ENCODE measurements at places on chromosomes 2 and 18.

- no peak for DNase-seq
Measured at GRCh38 chr2:188893972-188894371, 80.2 kb upstream of the COL3A1 start.

- no peak for DNase-seq
Measured at GRCh38 chr2:144414324-144414845, 105.5 kb downstream of the ZEB2 start.

- DNase-seq, result no peak
Measured at GRCh38 chr2:62116983-62117382, 78.9 kb upstream of the B3GNT2 start.

DNA sequence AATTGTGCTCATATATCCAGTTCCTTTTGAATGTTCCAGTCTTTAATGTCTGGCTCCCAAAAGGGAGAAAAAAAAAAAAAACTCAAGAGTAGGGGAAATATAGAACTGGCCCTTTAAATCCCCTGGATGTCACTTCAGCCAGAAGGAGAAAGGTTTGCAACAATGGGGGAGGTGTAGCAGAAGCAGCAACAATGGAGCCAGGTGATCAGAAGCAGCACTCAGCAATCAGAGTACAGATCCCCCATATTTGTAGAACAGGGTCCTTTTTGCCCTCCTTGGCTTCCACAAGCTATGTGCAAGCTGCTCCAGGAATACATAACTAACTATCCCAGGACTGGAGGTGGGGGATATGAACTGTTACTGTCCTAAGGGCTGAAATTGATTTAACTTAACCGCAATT lies 25.8 kb upstream of the ZNF397 start:
- DNase-seq, result no peak

DNA sequence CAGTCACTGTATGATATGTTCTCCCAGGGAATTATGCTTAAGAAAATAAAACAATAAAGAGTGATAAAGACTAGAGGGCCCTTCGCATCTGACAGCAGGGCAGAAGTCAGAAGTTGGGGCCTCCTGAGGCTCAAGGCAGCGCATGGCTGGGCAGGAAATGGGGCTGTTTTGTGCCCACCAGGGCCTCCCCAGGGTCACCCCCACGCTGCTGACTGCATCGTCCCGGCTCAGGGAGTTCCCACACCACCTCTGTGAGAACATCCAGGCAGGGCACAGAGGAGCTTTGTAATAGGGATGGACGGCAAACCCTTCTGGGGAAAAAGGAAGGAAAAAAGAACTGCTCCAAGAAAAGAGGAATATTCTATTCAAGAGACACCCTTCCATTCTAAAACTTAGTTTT lies 41.2 kb downstream of the PAX3 start:
- no peak for DNase-seq

GRCh38 chr18:8439055-8439454 lies 170.2 kb upstream of the RAB12 start:
- no peak for DNase-seq

DNA sequence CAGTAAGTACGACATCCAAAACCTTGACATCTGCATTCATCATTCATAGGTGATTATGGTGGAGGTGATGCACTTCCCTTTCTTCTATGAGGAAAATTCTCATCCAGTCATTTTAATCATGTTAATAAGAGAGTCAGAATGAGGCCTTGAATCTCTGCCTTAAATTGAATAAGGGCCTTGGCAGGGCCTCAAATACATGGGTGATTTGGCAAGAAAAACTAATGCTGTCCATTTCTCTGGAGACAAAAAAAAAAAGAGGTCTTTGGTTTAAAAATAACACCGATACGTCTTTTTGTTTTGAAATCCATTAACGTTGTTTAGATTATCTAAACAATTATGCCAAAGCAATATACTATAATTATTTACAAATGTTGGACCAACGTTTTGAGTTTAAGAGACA lies 8.1 kb downstream of the COLEC12 start:
- DNase-seq, result no peak

DNA sequence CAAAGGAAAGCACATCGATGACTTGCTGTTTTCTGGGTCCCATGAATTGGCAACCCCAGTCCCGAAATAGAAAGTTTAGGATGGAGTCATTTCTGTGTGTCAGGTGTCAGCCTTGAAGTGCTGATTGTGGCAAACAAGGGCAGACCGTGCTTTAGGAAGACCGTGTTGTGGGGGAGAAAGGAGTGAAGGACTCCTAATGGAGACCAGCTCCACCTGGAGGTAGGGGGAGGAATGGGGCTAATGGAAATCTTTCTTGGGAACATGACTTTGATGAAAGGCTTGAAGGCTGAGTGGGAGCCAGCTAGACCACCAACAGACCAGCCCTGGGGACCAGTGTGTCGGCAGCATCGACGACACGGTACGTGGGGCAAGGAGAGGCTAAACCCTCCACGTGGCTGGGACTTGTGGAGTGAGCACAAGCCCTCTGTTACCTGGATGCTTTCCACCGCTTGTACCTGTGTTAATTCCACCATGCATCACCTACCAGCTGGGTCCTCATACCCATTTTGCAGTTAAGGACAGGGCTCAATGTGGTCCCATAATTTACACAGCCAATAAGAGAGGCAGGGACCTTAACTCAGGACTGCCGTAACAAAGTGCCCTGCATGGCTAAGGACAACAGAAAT lies 104.2 kb downstream of the SH3BP4 start:
- DNase-seq, result no peak

GRCh38 chr2:36701391-36701795 lies 4.9 kb downstream of the VIT start:
- DNase-seq, result no peak

- no peak for DNase-seq
Measured at GRCh38 chr2:72143441-72144273, 4.0 kb downstream of the CYP26B1 start.

- no peak for DNase-seq
Measured at GRCh38 chr2:201500534-201500933, 49.0 kb downstream of the STRADB start.

DNA sequence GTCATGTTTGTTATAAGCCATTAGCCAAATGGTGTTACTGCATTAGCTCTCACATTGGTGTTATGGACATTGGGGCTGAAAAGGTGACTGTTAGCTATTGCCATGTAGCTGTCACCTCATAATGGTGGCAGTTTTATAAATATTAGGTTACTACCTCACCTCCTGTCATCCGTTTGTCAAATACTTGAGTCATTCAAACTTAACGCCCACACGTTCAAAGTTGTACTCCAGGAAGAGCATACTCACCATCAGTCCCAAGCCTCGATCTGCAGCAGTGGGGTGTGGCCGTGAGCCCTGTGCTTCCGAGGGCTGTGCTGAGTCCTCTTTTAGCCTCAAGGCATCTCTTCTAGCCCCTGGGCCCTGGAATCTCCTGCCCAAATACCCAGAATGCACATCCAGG lies 87.3 kb downstream of the PDK1 start:
- DNase-seq, result no peak

- DNase-seq, result no peak
Measured at GRCh38 chr18:23645568-23646175, 17.0 kb downstream of the ANKRD29 start.

GRCh38 chr2:105090091-105090490 lies 52.2 kb downstream of the MRPS9 start:
- no peak for DNase-seq

- no peak for DNase-seq
Measured at GRCh38 chr2:119206201-119206600, 17.4 kb upstream of the STEAP3 start.

- no peak for DNase-seq
Measured at GRCh38 chr2:240623531-240624010, 1.7 kb upstream of the GPR35 start.

- no peak for DNase-seq
Measured at GRCh38 chr2:237715459-237715947, 83.1 kb upstream of the RBM44 start.

DNA sequence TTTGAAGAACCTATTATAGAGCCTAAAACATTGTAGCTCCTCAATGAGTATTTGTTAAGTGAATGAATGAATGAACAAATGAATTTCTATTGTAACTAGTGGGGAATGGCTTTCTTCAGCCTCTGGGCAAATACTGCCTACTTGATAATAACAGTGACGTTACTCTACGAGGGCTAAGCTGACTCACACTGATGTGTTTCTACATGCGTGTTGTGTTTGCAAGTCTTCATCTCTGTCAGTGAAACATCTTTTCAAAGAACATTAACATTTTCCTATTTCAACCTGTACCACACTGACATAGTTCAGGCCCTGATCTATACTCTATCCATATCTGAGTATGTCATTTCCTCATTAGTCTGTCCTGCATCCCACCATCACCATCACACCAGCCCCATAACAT lies 319.9 kb upstream of the ACVR2A start:
- DNase-seq, result no peak

GRCh38 chr2:237149425-237149824 lies 63.7 kb downstream of the COPS8 start:
- no peak for DNase-seq

DNA sequence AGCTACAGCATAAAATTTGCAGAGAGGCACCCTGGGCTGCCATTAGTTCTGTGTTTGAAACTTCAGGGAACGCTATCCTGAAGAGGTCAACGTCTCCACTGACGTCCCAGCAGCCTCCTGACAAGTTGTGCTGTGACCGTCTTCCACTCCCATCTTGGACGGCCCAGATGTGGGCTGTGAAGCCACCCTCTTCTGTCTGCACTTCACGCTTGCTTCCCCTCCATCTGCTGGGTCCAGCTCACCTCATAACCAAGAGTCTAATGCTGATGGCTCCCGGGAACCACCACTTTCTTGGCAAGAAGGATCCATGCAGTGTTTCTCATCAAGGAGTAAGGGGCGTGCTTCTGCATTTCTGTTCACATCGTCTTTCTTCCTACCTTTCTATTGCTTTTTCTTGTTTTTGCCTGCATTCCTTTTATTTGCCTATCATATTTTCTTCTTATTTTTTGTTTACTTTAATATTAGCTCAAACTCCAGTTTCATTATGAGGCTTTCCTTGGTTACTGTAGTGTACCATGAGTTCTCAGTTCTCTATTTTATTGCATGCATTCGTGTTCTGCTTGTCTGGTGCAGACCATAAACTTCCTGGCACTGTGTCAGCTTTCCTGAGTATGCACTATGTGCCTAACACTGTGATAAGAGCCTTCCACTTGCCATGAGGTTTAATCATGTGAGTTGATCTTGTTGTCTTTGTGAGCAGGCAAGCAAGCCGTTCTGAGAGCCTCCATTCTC lies 631.8 kb upstream of the RAB6C start:
- DNase-seq, result no peak

- no peak for DNase-seq
Measured at GRCh38 chr2:42430188-42430587, 63.6 kb downstream of the KCNG3 start.

GRCh38 chr2:148730085-148730484 lies 85.5 kb downstream of the EPC2 start:
- no peak for DNase-seq

DNA sequence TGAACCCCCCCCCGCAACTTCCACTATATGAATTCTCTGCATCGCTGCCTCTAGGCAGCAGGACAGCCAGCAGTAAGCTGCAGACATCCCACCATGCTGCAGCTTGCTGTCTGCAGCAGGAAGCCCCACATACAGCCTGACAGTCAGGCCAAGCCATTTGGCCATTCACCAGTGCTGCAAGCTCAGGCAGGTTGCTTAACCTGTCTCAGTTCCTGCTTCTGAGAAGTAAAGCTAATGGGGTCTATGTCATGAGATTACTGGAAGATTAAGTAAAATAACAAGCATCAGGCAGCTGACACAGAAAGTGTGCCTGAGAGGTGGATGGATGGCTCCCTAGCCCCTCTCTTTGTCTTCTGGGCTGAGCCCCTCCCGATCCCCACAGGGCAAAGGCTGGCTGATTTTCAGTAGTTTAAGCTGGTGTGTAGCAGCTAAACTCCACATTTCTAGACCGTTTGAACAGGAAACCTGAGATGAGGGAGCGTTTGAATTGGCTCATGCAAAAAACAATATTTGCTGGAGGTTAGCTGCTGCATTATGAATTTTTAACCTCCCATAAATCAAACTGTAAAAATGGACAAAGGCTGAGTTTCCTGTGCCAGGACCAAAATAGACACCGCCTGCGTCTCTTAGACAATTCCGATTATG lies 193.8 kb upstream of the ARL4C start:
- no peak for DNase-seq

GRCh38 chr2:127437056-127437455 lies 18.8 kb downstream of the PROC start:
- DNase-seq, result no peak

DNA sequence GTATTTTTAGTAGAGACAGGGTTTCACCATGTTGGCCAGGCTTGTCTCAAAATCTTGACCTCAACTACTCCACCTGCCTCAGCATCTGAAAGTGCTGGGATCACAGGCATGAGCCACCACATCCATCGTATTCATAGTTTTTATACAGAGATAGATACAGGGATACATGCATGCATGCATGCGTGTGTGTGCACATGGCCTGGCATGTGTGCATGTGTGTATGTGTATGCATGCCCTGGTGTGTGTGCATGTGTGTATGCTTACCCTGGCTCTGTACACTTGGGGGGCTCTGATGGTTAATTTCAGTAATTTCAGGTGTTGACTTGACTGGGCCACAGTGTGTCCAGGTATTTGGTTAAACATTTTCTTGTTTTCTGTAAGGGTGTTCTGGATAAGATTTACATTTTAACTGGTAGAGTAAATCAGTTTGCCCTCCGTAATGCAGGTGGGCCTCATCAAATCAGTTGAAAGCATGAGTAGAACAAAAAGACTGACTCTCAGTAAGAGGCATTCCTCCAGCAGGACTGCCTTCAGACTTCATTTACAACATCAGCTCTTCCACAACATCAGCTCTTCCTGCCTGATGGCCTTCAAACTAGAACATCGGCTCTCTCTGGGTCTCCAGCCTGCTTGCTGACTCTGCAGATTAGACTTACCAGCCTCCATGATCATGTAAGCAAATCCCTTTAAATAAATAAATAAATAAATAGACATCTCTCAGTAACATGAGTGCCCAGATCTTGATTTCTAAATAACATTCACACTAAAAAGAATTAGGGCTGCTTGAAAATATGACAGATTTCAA lies 30.8 kb downstream of the SESTD1 start:
- no peak for DNase-seq

GRCh38 chr2:182744490-182744889 lies 28.4 kb downstream of the DNAJC10 start:
- DNase-seq, result no peak

DNA sequence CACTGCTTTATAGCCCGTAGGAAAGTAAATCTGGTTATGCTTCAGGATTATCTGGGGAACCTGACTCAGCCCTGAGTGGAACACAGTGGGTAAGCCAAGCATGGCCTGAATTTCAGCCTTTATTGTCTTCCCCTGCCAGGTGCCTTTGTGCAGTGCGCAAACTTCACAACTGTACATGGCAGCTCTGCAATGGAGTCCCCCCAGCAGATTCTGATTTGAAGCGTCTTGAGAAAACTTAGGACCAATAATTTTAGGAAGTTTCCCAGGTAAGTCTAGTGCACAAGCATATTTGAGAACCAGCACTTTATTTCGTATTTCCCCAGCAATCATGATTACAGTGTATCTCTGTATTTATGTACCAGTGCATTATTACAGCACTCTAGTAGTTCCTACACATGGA lies 112.1 kb upstream of the ARL4C start:
- DNase-seq, result no peak

DNA sequence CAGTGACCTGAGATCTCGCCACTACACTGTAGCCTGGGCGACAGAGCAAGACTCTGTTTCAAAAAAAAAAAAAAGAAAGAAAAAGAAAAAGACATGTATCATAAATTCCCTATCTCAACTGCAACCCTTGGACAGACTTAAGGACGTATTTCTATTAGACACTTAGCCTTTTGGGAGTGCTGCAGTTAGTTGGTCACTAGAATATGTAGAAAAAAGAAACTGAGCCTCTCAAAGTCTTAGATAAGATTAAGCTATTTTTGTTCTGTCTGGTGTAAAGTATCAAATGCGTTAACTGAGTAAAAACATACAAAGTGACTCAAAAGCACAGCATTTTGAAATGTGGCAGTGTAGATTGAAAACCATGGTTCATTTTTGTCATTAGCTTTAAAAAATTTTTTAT lies 7.3 kb downstream of the NBEAL1 start:
- no peak for DNase-seq
